ENCODE measurements at places on chromosomes 2 and 18.

GRCh38 chr18:77000527-77000926 lies 132.1 kb downstream of the MBP start:
- peak; percentile 57 for DNase-seq

GRCh38 chr2:85314884-85315242 lies 12.9 kb downstream of the TGOLN2 start:
- no peak for DNase-seq

DNA sequence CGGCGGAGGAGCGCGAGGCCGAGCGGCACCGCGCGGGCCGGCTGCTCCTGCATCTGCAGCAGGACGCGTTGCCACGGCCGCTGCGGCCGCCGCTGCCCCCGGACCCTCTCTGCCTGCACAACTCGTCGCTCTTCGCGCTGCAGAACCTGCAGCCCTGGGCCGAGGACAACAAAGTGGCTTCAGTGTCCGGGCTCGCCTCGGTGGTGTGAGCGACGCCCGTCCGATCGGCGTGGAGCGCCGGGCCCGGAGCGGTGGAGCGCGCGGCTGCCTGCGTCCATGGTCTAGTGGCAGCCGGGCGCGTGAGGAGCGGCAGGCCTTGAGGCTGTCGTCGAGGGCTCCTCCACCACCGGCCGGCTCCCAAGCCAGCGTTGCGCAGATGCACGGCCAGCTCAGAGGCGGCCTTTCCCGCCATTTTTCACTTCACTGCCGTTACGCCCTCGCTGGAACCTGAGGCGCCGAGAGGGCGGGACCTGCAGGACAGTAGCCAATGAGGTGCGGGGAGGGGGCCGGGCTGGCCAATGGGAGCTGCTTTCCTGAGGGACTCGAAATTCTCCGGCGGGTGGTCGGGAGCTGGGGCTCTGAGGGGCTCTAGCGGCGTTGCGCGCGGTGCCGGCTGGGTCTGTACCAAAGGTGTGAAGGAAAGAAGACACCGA lies 1.9 kb downstream of the TLX2 start:
- peak; percentile 79 for DNase-seq

- DNase-seq: no peak
Measured at GRCh38 chr2:187429989-187430388, 18.1 kb downstream of the CALCRL start.

- no peak for DNase-seq
Measured at GRCh38 chr2:240935103-240935876, 29.2 kb downstream of the CROCC2 start.

- DNase-seq: no peak
Measured at GRCh38 chr18:64149916-64150438, 1.1 kb upstream of the LINC00305 start.

DNA sequence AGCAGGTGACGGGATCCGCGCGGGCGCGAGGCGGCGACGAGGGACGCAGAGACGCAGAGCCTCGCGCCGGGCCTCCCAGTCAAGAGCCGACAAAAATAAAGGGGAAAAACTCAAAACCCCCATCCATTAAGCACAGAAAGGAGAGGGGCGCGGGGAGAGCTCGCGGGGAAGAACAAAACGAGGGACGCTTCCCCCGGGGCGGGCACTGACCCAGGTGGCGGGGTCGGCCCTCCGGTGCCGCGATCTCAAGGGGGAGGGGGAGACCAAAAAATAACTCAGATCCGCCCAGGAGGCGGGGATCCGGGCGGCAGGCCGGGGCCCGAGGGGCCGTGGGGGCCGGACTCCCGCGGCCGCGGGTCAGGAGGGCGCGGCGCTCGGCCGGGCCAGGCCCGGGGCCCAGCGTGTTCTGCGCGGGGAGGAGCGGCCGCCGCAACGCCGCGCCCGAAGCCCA lies 597 bp downstream of the RNF103 start:
- peak; percentile 58 for DNase-seq

GRCh38 chr2:167254721-167255120 lies 366.4 kb downstream of the XIRP2 start:
- no peak for DNase-seq

- no peak for DNase-seq
Measured at GRCh38 chr2:108575132-108575966, 41.1 kb downstream of the LIMS1 start.

DNA sequence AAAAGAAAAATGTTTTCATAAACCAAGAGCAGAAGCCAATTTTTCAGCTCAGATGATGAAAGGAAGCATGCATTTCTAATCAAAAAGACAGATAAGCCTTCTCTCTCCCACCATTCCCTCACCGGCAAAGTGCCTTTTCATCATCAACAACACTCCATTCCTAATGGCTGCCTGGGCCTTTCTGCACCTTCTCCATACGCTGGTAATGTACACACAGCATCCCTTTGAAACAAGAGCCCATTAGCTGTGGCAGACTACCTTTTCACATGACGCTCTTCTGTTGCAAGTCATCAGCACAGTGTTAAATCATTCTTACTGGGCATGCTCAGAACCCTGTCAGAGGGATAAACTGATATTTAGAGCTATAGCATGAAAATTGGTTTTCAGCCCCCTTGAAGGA lies 408.9 kb downstream of the MEIS1 start:
- no peak for DNase-seq

DNA sequence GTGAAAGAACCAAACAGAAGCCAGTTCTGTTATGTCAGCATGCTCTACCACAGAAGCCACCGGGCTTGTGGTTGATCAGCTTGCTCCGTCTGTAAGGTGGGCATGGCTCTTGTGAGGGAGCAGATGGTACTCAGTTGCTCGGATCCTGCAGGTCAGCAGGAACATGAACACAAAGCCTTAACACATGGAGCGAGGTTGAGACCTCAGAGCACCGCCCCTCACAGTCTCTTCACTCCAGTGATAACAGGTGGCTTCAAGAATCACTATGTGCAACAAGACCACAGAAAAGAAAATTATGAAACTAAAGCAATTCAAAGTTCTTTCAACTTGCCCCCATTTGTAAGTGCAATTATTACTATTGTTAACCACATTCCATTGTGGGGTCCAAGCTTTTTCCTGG lies 72.1 kb downstream of the OSBPL6 start:
- DNase-seq: no peak

DNA sequence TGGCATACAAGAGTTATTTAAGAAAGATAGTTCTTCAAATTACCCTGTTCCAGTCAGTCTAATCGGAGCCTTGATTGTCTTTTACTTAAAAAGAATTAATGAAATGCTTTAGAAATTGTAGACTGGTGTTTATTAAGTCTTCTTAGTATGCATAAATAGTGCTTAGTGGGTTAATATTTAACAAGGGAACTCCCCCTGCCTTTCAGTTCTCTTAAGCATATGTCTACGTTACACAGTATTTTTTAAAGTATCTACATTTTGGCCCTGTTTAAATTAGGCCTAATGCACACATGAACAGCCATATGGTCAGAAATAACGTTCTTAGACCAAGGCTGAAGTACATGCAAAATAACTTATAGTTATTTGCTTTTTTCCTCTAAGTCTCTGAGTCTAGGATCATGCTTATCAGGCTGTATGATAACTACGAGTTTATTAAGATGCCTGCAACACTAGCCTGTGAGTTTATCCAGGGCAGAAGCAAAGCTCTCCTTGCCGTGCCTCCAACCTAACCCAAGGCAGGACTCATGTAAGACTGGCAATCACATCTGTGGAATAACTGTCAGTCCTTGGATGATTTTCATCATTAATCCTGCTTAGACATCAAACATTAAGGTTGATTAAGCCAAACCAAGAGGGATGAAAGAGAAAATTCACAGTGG lies 6.7 kb downstream of the BCL2 start:
- no peak for DNase-seq

- DNase-seq: no peak
Measured at GRCh38 chr2:220966636-220967035, 605.5 kb downstream of the EPHA4 start.

DNA sequence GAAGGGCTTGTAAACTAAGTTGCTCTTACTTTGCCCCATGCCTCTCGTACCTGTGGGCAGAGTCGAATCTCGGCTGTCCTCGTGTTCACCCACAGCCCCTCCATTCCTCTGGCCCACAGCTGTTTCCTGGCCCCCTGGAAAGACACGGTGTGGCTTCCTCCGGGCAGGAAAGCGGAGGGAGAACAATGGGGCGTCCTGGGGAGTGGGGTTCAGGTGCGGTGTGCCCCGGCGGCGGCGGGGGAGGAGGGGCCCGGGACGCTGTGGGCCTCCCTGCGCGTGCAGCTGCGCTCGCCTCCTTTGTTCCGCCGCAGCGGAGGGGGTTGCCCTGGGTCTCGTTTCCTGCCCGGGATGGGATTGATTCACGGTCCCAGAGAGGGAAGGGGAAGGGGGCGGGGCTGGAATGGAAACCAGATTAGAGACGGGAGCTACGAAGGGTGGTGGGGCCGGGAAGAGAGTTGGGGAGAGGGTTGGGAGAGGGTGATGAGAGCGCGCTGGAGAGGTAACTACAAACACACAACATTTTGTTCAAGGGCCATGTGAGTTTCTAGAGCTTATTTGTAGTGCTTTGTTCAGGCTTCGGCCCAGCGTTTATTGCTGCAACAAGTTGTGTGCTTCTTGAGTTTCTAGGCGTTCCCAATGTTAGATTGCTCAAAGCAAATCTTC lies 796 bp downstream of the MYO1B start:
- peak; percentile 25 for DNase-seq

DNA sequence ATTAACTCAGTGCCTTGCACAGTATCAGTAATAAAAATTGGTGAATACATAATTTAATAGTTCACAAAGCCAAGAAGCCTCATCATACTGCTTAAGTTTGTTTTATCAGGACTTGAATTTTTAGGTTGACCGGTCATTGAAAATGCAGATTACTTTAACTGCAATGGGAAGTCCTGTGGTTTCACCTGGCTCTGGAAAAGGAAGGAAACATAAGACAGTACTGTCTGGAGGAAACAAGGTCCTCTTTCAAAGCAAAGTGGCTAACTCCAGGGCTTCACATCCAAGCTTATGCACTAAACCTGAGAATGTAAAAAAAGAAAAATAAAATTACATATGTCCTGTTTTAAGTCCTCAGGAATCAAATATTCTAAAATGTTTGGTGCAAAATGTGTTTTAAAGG lies 119.7 kb downstream of the DLGAP1 start:
- DNase-seq: no peak

DNA sequence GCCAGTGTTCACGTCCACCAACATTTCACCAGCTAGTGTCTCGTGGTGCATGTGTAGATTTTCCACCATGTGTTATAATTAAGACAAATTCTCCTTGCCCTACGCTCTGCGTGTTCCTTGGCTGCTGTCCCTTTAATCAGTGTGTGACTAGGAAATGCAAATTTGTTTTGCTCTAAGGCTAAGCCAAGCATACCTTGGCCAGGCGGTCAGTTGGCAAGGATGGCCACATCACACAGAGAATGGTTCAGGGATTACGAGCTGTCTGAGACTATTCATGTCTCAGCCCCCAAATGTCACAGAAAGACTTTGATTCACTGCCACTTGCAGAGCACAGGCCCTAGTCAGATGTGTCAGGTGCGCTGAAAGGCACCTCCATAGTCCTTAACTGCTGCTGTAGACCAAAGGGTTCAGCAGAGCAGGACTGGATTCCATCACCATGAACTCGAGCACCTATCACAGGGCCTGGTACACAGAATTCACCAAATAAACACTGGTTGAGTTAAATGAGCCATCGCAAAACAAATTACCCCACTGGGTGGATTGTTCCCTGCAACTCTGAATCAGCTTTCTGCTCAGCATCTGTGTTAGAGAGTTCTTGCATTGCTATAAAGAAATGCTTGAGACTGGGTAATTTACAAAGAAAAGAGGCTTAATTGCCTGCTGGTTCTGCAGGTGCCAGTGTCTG lies 128.4 kb downstream of the CABLES1 start:
- DNase-seq: no peak

DNA sequence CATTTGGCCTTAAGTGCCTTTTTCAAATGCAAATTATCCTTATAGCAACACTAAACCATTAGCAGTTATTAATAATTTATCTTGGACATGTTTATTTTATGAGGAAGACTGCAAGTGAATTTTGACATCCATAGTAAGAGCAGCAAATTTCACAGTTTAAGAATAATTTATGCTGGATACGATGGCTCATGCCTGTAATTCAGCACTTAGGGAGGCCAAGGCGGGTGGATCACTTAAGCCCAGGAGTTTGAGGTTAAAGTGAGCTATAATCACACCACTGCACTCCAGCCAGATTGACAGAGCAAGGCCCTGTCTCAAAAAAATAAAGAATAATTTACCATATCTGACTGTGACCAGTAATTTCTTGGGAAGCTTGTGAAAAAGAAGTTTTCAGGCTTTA lies 286.2 kb downstream of the TMX3 start:
- no peak for DNase-seq

GRCh38 chr18:76410660-76411417 lies 84.2 kb downstream of the ZNF516 start:
- peak; percentile 51 for DNase-seq

GRCh38 chr2:234492717-234493485 lies 4.0 kb downstream of the ARL4C start:
- no peak for DNase-seq

GRCh38 chr18:66395671-66396218 lies 208.1 kb downstream of the CDH19 start:
- DNase-seq: no peak

DNA sequence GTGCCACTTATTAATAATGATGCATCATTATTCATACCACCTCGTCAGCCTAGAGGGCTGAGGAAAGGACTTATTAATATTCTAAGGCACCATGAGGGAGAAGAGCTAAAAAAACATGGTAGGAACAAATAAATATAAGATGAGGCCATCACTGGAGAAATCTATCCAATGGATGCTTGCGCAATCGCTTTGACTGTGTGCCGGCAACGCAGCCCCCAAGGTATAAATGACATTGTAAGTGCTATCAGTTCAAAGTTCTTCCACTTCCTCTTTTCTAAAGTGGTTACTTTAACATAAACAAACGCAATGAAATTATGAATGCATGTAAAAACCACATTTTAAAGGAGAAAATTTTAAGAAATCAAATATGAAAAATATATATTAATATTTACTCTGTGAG lies 164.6 kb downstream of the EIPR1 start:
- DNase-seq: no peak

DNA sequence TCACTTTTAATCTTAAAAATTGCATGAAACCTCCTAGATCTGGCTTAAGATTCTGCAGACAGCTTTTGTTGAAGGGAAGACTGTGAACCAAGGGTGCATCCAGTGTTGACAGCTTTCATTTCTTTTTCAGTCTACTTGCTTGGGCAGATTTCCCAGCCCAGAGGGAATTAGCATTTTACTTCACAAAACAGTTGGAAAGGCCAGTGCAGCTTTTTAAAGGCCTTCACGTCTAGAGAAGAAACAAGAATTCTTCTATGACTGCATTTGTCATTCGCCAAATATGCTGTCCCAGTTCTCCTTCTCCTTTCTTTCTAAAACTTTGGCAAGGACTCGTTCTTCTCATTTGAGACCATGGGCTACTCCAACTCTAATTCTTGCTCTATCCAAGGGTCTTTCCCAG lies 17.4 kb downstream of the NTSR2 start:
- DNase-seq: no peak

GRCh38 chr2:127584047-127584446 lies 48.6 kb downstream of the MYO7B start:
- DNase-seq: no peak
